ENCODE measurements at places on chromosomes 4 and X.
A peak's percentile ranks its signal among the peaks of the same experiment; 100 is the strongest.

DNA sequence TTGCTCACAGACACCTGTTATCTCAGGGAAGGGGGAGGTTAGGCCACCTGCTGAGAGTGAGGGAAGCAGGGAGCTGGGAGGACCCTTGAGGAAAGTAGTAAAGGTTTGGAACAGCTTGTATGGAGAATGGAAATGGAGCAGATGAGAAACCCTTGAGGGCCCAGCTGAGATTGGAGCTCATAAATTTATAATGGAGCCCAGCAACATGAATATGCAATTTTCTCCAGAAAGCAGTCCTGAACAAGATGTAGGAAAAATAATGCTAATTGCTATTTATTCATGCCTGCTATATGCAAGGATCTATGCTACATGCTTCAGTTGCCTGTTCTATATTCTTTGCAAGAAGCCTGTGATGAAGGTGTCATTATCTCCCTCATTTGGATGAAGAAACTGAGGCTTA lies 67.5 kb upstream of the LEF1 start:
- H3K36me3 ChIP-seq: no peaks in the 10 kb centered on the region
- H3K4me3 ChIP-seq: no peak overlapping the region
- no peak overlapping the region for H3K27ac ChIP-seq

DNA sequence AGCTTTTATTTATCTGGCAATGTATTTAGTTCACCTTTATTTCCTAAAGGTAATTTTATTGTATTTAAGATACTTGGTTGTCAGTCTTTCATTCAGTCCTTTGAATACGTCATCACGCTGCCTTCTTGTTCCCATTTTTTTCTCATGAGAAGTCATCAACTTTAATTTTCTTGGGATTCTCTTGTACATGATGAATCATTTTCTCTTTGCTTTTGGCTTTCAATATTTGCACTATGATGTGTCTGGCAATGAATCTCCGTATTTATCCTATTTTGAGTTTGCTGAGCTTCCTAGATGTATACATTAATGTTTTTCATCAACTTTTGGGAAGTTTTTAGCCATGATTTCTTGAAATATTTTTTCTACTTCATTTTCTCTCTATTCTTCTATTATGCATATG lies 28.4 kb downstream of the CLDN2 start:
- H3K4me1 ChIP-seq: peaks cover 18% of the 10 kb centered on the region
- H3K27ac ChIP-seq: no peak overlapping the region
- H3K36me3 ChIP-seq: no peaks in the 10 kb centered on the region
- H3K4me3 ChIP-seq: no peak overlapping the region
- no peak for DNase-seq

GRCh38 chrX:8731559-8732395 lies at the start of gene ANOS1:
Gene ANOS1 (minus strand): TSS chrX:8732137. CDS start chrX:8732036, 101 bp downstream.
- H3K27ac ChIP-seq: no peak within 1 kb of the TSS
- no peaks in the 10 kb centered on the region for H3K4me1 ChIP-seq
- H3K4me3 ChIP-seq: peak within 1 kb of the TSS; percentile 39
- H3K36me3 ChIP-seq: no peaks in the 10 kb centered on the region

DNA sequence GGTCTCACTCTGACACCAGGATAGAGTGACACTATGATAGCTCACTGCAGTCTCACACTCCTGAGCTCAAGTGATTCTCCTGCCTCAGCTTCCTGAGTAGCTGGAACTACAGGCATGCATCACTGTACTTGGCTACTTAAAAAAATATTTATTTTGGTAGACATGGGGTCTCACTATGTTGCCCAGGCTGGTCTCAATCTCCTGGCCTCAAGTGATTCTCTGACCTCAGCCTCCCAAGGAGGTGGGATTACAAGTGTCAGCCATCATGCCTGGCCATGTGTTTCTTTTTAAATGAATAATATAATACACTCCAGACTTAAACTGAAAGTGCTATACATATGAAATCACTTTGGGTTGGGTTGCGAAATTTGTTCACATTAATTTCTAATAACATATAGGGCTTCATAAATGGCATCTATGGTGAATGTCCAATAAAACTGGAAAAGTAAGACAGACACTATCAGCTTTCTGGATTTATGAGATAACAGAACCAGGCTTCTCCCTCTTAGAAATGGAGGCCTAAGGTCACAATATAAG lies 48.0 kb downstream of the SEC24D start:
- no peak overlapping the region for H3K27ac ChIP-seq
- H3K4me3 ChIP-seq: no peak overlapping the region
- no peaks in the 10 kb centered on the region for H3K4me1 ChIP-seq
- peaks cover 24% of the 10 kb centered on the region for H3K36me3 ChIP-seq
- DNase-seq: no peak

DNA sequence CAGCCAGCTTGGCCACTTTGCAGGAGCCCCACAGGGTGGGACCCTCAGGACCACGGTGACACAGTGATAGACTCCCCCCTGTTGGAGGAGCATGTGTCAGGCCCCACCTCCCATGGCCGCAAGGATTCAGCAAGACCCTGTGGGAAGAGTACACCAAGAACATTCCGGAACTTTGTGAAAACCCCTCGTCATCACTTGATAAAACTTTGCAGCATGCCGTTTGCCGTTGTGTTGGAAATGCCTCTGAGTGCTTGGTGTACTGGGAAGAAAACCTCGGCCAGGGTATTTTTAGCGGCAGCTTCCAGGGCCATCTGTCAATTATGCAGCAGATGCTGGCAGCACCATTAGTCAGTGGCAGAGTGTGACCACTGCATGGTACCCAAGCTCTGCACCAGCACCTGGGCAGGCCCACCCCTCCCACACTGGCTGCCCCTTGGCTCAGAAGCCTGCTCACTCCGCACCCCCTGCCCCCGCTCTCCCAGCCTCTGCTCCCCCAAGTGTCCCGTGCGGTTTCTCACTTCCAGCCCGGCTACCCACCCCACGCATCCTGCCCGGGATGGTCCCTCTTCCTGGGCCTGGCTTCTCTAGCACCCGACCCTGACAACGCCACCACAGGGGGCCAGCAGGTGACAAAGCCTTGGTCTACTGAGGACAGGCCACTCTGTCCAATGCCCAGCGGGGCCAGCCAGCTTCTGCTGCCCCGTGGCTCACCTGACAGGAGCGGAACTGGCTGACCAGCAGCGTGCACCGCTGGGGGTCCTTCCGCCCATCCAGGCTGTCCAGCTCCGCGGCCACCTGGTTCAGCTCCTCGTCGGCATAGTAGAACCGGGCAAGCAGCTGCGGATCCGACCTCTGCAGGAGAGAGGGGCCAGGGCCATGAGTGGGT lies 65.0 kb downstream of the ZFYVE28 start:
- no peaks in the 10 kb centered on the region for H3K4me1 ChIP-seq
- no peaks in the 10 kb centered on the region for H3K36me3 ChIP-seq
- H3K27ac ChIP-seq: no peak overlapping the region
- H3K27me3 ChIP-seq: no peaks in the 10 kb centered on the region
- DNase-seq: no peak

DNA sequence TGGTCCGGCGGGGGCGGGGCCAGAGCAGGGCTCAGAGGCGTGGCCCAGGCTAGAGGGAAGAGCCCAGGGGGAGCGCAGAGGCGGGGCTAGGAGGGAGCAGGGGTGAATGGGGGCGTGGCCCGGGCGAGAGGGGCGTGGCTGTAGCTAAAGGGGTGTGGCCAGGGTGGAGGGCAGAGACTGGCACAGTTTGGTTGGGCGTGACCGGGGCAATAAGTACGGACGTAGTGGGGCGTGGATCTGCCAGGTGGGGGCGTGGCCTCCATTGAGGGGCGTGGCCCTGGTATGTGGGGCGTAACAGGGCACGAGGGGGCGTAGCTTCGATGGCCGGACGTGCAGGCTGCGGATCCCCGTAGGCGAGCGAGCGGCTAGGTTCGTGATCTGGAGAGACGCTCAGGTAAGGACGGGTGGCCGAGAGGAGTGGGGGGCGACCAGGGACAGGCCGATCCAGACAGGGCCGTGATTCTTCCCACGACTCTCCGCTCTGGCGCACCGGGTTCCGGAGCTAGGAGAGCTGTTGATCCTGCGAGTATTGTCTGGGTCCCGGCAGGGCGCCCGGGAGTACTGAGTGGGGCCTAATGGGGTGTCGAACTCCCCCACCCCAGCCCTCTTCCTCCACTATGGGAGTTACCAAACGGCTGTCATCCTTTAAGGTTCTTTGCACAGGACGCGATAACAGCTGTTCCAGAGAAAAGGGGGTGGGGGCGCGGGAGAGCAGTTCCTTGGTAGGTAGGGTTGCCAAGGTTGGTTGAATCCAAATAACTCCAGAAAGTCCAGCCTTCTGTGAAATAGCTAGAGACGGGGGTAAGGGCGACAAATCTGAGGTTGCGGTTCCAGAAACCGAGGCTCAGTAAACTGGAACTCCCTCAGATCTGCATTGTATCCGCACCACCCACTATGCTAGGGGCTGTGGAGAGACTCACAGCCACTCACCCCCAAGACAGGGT lies at the start of gene CA5B:
CA5B (plus strand) TSS at position 312 of the 944 bp plus-strand sequence. CDS start 11,754 bp downstream, outside the sequence.
- peak within 1 kb of the TSS; percentile 57 for H3K4me3 ChIP-seq
- H3K4me1 ChIP-seq: no peaks in the 10 kb centered on the region
- H3K27ac ChIP-seq: peak within 1 kb of the TSS; percentile 33
- no peaks in the 10 kb centered on the region for H3K36me3 ChIP-seq

DNA sequence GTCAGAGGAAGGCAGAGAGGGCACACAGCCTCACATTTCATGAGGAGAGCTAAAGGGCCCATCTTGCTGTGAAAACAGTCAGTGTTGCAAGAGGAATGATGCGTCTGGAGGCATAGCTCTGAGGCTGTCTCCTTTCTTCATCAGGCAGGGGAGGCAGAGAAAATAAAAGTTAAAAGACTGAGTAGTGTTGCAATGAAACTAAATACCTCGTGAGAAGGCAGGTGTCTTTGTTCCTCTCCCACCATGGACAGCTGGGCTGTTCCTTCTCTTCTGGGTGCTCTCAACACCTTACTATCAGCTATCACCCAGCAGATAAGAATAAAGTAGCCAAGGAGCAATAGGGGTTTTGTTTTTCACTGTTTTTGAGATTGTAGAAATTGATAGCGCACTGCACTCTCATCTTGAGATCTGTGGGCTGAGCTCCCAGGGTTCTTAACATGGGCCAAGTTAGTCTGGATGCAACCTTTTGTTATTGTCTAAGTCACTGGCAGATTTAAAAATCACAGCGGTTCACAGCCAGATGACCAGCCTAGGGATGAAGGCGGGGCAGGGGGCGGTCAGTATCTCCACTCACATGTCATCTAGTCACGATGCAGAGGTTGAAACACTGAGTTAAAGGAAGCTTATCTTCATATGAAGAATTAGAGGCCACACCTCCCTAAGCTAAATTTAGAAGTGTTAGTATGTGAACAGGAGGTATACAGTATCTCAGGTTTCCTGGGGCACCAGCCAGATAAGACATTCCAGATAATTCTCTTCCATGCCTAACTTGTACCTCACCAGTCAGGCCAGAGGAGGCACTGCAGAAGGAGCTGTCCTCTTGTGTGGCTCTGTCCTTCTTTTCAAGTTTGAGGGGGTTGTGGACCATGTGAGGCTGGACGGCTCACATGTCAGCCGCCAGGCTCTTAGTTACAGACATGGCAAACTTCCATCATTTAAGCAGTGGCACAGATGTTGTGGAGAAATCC lies 36.9 kb downstream of the PARM1 start:
- no peaks in the 10 kb centered on the region for H3K36me3 ChIP-seq
- H3K4me1 ChIP-seq: peaks cover 23% of the 10 kb centered on the region
- DNase-seq: peak; percentile 86
- H3K27ac ChIP-seq: peak overlapping the region; percentile 83
- H3K4me3 ChIP-seq: no peak overlapping the region

DNA sequence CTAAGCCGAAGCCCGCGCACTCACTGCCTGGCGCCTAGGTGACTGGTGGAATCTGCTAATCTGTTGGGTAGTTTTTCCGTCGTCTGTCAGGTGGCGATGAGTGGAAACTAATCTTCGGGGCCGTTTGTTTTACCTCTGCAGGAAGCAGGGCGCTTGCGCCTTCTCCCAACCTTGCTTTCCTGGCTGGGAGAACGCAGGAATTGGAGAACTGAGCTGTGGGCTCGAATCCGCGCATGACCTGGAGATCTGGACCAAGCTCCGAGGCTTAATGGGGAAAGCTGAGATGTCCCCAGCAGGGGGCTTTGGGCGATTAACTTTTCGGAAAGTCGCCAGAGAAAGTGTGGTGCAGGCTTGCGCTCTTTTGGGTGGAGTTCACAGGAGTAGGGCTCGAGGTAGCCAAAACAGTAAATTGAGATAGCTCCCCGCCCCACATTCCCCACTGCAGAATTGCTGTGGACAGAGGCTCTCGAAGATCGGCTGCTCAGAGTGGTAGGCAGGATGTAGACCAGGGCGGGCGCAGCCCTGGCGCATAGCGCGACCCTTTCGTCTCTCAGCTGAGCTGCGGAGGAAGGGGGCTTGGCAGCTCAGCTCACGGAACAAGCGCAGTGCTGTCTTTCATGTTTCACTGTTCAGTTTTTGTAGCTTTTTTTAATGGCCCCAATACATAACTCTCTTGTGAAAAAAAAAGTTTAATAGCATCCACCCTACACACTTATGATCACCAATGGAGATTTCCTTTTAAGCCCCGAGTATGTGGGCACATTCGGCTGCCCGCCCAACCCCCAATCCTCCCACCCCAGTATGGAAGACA lies 2.7 kb upstream of the FGF5 start:
- no peak overlapping the region for H3K4me3 ChIP-seq
- H3K36me3 ChIP-seq: no peaks in the 10 kb centered on the region
- no peak for DNase-seq
- peaks cover 77% of the 10 kb centered on the region for H3K27me3 ChIP-seq
- H3K4me1 ChIP-seq: peaks cover 6% of the 10 kb centered on the region

DNA sequence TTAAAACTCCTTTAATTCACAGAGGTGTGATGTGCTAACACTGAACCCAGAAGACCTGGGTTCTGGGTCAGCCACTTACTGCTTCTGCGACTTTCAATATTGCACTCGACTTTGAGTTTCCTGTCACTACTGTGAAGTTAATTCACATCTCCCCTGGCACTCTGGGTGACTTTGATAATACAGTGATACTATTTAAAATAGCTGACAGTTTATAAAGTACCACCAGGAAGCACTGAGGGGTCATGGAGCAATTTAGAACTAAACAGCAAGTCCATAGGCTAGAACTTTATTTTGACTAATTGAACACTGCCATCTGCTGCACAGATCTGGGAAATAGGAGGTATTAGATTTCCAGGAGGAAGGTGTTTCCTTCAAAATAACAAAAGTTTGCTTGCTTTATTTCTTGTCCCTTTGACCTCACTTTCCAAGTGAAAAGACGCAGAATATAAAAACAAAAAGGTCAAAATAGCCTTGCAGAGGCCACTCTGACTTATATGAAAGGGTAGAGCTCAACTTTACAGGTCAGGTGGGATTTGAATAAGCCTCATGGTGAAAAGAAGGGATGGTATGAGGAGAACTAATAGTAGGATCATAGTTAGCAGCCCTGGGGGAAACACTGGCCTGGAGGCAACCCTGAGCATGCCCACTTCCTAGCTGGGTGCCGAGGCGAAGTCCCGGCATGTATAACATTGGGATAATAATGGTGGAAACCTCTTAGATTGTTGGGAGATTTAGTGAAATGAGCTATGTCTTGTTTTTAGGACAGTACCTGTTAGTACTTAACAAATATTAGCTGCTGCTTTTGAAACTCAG lies 53.4 kb downstream of the ZNF518B start:
- no peak overlapping the region for H3K4me3 ChIP-seq
- DNase-seq: peak; percentile 9
- H3K27ac ChIP-seq: no peak overlapping the region
- no peaks in the 10 kb centered on the region for H3K4me1 ChIP-seq
- H3K27me3 ChIP-seq: no peaks in the 10 kb centered on the region

- no peak overlapping the region for H3K27ac ChIP-seq
- no peak for DNase-seq
- H3K36me3 ChIP-seq: no peaks in the 10 kb centered on the region
- no peak overlapping the region for H3K4me3 ChIP-seq
These were observed 95.6 kb downstream of the ADAMTS3 start for GRCh38 chr4:72473434-72473900.
